Activated naive CD4-positive, alpha-beta T cell (primary cell): ENCODE measurements at places on chromosomes 2 and 18.

DNA sequence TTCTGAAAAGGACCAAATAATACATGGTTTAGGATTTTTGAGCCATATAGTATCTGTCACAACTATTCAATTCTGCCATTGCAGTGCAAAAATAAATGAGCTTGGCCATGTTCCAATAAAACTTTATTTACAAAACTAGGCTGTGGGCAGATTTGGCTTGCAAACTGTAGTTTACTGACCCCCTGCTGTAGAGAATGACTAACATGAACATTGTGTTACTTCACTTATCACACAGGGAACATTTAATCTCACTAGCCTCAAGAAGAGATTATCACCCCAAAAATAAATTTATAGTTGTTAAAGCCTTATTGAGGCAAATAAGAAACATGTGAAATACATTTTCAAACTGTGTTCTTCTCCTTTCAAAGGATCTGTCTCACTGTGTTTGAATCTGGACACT lies 766.2 kb downstream of the MBD2 start:
- no peak for DNase-seq

DNA sequence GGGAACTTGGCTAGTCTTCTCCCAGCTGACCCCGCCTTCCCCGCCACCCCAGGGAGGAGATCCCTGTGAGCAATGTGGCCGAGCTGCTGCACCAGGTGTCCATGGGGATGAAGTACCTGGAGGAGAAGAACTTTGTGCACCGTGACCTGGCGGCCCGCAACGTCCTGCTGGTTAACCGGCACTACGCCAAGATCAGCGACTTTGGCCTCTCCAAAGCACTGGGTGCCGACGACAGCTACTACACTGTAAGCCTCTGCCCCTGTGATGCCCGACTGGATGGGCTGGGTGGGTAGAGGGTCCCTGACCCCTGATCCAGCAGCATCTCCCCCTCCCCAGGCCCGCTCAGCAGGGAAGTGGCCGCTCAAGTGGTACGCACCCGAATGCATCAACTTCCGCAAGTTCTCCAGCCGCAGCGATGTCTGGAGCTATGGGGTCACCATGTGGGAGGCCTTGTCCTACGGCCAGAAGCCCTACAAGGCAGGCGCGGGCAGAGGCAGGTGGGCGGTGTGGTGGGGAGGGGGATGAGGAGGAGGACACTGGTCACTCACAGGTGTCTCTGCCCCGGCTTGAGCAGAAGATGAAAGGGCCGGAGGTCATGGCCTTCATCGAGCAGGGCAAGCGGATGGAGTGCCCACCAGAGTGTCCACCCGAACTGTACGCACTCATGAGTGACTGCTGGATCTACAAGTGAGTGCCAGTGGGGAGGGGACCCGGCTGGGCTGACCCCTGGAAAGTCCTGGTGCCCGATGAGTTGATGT lies 24.2 kb downstream of the ZAP70 start:
- DNase-seq: no peak

DNA sequence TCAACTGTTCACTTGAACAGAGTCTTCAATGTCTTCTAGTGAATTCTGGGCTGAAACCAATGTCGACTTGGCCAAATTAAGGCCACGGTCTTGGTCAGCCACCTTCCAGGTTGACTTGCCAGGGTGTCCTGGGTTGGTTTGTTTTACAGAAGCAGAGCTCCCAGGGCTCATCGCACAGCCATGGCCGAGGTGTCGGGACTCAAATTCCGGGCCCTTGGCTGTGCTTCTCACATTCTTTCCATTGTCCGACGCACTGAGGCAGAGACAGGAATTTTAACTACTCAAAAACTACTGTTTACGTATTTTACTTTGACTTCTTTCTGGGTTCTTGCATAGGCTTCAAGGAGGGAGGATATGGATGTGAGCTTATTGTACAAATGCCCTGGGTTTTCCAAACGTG lies 51.7 kb downstream of the HPCAL1 start:
- no peak for DNase-seq

DNA sequence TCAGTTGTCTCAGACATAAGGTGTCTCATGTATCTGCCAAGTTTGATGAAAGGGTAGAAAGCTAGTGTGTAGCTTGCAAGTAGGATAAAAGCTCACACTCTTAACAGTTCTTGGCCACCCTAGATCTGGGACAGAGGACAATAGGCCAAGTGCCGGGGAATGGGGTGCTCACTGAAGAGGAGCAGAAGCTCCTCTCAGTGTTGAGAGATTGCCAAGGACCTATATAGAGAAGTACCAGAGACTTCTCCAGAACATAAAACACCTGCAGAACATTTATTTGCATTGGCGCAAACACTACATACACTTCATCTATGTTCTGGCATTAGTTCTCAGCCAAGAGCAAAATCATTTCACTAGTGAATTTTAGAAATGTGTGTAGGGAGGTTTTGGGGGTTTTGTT lies 2.9 kb upstream of the GTF3C3 start:
- DNase-seq: no peak

- DNase-seq: no peak
Observed at GRCh38 chr2:183967756-183968155, 630.6 kb upstream of the ZNF804A start.

GRCh38 chr2:18611184-18611583 lies 21.8 kb upstream of the NT5C1B start:
- no peak for DNase-seq

DNA sequence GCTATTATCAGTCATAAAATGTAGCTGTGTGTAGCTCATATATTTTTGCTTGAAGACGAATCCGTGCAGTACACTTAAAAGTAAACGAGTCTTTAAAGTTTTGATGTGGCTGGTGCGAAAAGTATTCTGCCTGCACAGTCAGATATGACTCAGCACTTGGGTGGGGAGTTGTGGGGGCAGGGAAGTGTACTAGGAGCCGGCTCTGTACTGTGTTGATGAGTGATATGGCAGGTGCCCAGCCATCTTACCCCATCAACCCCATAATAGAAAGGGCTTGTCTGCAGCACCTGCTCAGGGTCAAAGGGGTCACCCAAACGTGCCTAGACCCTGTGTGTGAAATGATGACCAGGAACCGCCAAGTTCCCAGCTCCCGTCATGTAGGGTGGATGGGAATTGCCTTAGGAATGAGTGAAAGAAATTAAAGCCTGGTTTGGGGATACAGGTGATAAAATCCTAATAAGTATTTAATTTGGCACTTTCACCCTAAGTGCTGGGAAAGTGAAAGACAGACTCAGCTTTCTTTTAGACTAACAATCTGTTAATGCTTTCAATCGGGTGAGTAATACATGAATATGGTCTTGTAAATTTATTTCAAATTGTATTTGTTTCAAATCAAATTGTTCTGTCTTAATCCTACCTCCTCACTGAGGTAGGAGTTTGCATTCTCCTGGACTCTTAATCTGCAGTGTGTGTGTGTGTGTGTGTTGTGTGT lies 48.0 kb downstream of the BCL2L11 start:
- no peak for DNase-seq
